ENCODE measurements at places on chromosomes 6 and 20.

GRCh38 chr6:36129941-36130666 is at the start of gene MAPK13:
Gene MAPK13, plus strand, starts transcription at chr6:36130513. Its CDS starts 70 bp downstream, at chr6:36130583.
- no peak for DNase-seq

- DNase-seq, result no peak
Observed at GRCh38 chr20:58698741-58699622, 6.4 kb downstream of the NPEPL1 start.

DNA sequence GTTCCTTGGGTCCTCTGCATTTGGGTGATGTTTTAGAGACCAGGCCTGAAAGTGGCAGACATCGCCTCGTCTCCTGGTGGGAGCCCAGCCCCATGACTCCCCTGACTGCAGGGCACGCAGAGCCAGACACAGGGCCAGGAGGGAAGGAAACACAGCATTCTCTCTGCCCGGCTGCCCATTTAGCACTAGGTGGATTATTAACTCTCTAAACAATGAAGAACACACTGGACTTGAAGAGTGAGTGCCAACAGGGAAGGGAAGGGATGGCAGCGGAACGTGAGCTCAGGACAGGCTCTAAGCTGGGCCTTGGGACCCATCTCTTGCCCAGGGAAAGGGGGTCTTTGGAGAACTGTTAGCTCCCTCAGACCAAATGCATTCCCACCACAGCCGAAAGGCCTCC is 80.4 kb downstream of the TBXT start:
- DNase-seq, result no peak

- no peak for DNase-seq
Observed at GRCh38 chr20:58432186-58432954, 43.3 kb downstream of the VAPB start.

DNA sequence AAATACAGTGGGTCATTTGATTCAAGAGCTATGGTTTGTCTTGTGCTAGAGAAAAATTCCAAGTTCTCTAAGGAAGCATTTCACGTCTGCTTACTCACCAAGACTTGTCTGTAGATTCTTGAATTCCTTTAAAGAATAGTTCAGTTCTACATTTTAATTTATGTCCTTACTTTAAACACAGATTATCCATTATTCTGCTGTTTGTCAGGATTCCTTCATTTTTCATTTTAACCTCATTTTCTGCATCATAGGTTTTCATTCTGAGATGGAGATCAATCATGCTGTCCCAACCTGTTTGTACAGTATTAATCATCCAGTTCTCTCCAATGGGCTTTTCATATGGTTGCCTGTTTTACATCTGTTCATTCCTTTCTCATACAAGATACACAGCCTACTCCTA is 24.5 kb upstream of the POPDC3 start:
- DNase-seq, result no peak

Measured in AG09309 (cell line).